CD4-positive, alpha-beta T cell treated with Interleukin-15 for 4 hours (primary cell): ENCODE measurements at places on chromosomes 1 and 21.

DNA sequence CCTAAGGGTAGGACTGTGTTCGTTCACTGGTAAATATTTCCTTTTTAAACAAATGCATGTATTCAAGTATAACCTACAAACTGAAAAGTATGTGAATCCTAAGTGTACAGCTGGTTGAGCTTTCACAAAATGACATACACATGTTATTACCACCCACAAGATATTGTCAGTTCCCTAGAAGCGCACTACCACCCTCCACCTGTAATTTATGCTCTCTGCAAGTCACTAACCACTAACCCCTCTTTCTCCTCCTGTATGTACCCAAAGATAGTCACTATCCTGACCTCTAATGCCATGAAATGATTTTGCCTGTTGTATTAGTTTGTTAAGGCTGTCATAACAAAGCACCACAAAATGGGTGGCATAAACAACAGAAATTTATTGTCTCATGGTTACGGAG lies 82.8 kb upstream of the CHODL start:
- no peak for DNase-seq

DNA sequence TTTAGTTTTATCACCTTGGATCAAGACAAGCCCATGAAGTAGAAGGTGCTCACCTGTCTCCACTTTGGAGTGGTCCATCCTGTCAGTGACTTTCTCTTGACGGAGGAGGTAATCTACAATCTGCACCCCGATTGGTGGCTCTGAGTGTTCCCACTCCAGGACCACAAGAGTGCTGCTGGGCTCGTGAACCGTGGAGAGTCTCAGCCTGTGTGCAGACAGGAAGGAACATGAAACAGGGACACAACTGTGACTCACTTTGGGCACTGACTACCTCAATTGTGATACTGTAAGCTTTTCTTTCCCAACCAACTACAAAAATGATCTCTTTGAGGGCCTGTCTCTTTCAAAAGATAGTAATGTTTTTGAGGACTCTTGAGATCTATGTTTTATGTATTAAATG lies 280.2 kb downstream of the ASTN1 start:
- DNase-seq = no peak

DNA sequence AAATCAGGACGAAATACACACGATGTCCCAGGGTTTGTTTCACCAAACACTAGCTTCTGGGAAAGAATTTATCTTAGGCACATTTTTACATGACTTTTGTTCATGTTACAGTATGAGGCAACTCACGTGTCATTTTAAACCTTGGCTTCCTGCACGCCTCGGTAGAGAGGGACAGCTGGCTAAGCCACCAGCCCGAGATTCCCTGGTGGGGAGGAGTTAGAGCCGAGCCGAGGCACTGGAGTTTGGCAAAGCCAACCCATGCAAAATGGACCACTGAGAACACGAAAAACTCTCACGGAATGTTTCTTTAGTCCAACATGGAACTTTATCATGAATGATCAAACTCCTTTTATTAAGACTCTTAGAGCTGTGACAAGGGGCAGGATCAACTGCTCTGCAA lies 240.0 kb downstream of the DYRK1A start:
- DNase-seq = no peak

- DNase-seq = no peak
These were observed 246.7 kb downstream of the FOXD2 start for GRCh38 chr1:47684518-47684917.

GRCh38 chr1:175737451-175737850 lies 5.9 kb downstream of the TNR start:
- no peak for DNase-seq

GRCh38 chr1:21672478-21673276 lies 3.5 kb upstream of the RAP1GAP start:
- DNase-seq = no peak

DNA sequence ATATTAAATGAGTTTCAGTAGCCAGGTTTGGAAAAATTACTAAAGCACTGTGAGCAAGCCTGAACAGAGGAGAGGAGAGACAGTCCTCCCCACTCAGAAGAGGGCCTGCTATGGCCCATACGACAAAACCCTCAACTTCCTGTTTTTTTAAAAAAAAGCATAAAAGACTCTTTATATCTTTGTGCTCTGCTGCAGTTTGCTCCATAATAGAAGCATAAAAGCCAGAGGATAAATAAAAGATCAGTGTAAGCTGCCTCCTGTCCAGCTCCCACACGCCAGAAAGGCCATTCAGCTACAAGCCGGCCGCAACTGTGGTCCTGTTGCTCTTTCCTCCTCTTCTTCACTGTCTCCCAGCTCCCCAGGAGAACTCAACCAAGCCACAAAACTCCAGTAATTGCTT lies 37.8 kb downstream of the NID1 start:
- DNase-seq = no peak

DNA sequence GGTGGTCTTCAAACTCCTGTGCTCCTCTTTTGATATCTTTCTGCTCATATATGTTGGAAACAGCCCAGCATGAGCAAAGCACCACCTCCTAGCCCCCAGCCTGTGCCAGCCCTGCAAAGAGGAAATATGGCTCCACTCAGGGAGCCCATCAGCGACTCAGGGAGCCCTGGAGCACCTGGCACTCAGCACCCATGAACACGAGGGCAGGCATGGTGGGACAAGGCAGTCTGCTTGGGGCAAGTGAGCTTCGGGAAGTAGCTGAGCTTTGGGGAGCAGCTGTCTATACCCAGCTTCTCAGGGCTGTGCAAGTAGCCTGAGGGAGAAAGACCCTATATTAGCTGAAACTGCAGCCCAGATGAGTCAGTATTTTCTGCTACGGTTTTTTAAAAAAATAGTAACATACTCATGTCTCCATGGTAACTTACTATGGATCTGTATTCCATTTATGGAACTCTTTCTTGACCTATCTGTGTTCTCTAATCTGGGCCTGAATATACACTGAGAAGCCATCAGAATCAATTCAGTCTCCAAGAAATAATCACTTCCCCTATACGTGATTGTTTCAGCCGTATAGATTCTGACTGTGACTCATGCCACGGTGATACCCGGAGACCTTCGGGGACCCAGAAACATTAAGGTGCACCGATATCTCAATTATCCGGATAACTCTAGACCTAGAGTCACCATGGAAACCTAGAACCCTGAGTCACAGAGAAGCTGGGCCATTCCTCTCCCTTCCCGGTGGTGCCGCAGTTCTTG lies 1.5 kb upstream of the ETS2 start:
- DNase-seq = no peak

GRCh38 chr1:50126927-50127715 lies 18.4 kb downstream of the ELAVL4 start:
- DNase-seq = no peak

GRCh38 chr1:23475134-23475628 lies 8.8 kb downstream of the ASAP3 start:
- DNase-seq = no peak

DNA sequence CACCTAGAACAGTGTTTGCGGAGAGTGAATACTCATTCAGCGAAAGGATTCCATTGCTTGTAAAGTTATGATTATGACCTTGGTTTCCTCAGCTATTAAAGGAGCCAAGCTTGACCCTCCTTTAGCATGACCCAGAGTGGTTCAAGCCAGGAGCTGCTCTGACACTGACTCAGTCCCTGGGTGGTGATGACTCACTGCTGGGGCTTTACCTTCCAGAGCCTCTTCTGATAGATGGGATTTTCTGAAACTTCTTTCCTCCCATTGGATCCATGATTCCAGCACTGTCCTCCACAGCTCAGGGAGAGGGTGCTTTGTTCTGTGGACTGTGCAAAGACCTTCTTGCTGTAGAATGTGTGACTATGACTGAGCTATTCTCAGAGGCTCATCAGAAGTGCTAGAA lies 77.4 kb downstream of the S1PR1 start:
- DNase-seq = no peak

GRCh38 chr1:29758781-29759499 lies 522.6 kb downstream of the PTPRU start:
- no peak for DNase-seq

GRCh38 chr1:116335850-116336624 lies 37.0 kb upstream of the ATP1A1 start:
- no peak for DNase-seq

DNA sequence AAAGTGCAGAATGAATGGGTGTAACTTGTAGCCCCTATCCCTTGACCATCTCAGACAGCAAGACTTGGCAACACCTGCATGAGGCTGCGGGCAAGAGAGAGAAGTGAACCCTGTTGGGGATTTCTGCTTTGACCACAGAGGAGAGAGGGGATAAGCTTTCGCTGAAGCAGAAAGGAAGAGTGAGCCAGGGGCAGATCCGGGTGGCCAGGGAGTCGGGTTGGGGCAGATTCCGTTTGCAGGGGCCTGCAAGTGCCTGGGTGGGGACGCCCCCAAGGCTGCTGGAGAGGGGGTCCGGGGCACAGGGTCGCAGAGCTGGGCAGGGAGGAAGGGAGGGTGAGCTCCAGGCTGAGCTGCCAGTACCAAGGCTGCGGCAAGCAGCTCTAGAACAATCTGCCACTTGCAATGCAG lies 25.3 kb upstream of the PIK3CD start:
- peak; percentile 22 for DNase-seq

- no peak for DNase-seq
These were observed 54.9 kb downstream of the KLHDC7A start for GRCh38 chr1:18535391-18536210.

- DNase-seq = no peak
These were observed 58.4 kb upstream of the ADAM30 start for GRCh38 chr1:119954476-119955422.

- no peak for DNase-seq
These were observed 79.2 kb upstream of the CDC42BPA start for GRCh38 chr1:227397354-227397978.

GRCh38 chr1:76302711-76303339 lies 228.3 kb downstream of the ST6GALNAC3 start:
- no peak for DNase-seq

GRCh38 chr1:97996880-97997279 lies 76.0 kb upstream of the DPYD start:
- no peak for DNase-seq

DNA sequence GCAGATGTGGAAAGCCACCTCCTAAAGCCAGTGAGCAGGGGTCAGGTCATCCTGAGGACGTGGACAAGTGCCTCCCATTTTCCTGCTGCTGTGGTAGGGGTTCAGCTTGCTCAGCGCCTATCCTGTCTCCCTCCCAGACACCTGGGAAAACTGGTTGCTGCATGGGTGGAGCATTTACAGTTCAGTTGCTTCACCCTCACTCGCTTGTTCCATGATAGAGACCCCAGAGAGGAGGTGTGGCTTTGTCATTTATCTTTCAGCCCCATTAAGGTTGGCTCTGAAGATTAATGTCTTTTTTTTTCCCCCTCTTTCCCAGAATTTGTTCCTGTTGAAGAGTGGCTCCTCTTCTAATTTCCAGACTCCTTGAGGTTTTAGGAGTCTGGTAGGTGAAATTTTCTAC lies 9.2 kb downstream of the VANGL1 start:
- DNase-seq = no peak

DNA sequence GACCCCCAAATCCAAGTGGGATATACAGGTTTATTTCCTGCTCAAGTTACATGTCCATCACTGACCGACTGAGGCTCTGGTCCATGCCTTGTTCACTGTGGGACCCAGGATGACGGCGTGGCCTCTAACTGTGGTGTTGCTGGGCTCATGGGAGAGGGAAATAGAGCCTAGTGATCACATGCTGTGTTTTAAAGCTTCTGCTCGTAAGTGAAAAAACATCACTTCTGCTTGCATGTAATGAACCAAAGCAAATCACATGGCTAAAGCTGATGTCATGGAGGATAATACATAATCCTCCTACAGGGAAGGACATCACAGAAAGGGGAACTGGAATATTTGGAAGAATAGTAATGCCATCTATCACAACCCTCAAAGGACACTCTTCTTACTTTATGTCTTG lies 107.6 kb downstream of the FASLG start:
- no peak for DNase-seq

DNA sequence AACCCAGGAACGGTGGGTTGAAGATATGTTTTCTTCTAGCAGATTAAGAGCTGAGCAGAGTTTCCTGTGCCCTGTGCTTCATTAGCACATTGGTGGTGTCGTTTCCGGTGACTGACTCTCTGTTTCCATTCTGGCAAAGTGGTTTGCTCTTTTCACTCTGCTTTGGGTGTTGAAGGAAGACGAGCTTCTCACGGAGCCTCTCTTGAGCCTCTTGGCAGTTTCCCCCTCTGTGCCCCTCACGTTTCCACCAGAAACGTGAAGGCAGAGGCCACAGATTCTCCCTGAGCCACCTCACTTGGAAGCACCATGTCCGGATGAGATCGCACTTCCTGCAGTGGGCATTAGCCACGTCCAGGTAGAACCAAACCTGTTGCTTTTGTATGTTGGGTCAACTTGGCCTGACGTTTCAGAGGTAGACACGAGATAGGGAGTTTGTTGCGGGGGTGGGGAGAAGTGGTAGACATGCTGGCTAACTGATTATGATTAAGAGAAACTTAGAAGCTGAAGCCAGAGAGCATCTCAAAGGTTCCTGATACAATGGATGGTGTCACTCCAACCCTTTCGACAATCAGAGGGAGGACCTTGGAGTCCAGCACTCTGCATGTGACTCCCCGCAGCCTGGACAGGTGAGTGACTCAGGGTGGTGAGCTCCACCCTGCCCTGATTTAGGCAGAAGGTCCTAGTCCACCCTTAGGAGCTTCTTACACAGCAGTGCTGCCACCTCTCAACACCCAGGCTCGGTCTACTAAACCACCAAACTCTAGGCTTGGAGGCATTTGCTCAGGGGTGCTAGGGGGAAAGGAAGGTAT lies at the start of gene LAX1:
LAX1 (plus strand) TSS at position 155 of the 809 bp plus-strand sequence; CDS start at position 538, 383 bp downstream.
- DNase-seq = peak; percentile 87

DNA sequence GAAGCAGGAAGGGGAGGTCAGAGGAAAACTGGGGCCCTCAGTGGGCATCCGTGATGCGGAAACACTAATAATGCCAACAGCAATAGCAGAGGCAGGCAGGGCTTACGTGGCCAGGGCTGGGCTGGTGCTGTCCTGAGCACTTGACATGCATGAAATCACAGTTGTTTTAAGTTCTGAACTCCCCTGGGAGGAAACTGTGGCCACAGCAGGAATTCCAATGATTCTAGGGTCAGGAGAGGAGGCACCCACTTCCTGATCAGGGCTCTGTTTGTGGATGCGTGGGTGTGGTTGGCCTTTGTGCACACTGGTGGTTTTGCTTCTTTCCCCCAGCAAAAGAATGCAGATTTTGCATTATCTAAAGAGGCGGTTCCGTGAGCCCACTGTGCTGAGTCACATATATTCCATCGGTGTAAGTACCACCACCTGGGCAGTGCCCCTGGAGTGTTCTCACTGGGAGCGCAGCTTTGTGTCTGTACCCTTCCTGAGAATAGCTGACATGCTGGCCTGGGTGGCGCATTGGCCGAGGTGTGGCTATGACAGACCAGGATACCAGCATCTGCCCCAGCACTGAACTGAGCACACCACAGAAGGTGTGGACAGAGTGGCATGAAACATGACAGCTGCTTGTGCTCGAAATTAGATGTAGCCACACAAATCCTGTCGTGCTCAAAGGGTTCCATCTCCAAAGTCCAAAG lies 71.0 kb downstream of the PDE9A start:
- no peak for DNase-seq
